Chondrocyte (in vitro differentiated cells): ENCODE measurements at places on chromosomes 2 and 18. TPM values are rescaled to one million over a fixed set of nuclear protein-coding genes. Genes with fewer than 3 reads are reported as not detected.

DNA sequence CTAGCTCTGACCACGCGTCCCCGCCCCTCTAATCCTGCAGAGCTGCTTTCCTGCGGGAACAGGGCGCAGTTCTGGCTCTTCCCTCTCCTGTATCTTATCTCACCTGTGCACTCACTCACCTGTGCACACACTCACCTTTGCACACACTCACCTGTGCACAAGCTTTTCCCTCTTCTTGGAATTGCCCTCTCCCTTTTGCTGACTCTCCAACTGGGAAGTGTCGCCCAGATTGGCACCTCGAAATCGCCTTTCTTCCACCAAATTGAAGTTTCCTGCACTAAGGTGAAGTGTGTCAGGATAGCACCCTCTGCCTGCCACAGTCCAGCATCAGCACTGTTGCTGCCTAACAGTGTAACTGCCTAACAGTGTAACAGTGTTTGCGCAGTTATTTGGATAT lies 566 bp upstream of the CMPK2 start:
- no peak for DNase-seq

GRCh38 chr2:168635065-168635577 lies 167.3 kb upstream of the NOSTRIN start:
- no peak for DNase-seq

- no peak for DNase-seq
Measured at GRCh38 chr2:152421521-152422370, 86.8 kb downstream of the FMNL2 start.

The MAPK4 gene
- 0.28 to 0.30 TPM in 2 of 3 replicates, not detected in the other for total RNA-seq

DNA sequence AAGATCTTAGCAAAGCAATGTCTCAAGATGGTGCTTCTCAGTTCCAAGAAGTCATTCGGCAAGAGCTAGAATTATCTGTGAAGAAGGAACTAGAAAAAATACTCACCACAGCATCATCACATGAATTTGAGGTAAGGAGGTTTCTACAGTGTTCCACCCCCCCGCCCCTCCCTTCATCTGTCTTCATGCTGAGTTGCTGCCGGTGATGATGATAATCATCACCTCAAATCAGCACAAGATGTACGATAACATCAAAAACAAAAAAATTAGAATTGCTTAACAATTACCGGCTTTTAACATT lies 14.6 kb downstream of the UGP2 start:
- DNase-seq, result no peak

- DNase-seq, result no peak
Measured at GRCh38 chr2:28664120-28664842, 87.3 kb upstream of the PPP1CB start.

- no peak for DNase-seq
Measured at GRCh38 chr2:158255257-158255656, 153.6 kb downstream of the UPP2 start.

DNA sequence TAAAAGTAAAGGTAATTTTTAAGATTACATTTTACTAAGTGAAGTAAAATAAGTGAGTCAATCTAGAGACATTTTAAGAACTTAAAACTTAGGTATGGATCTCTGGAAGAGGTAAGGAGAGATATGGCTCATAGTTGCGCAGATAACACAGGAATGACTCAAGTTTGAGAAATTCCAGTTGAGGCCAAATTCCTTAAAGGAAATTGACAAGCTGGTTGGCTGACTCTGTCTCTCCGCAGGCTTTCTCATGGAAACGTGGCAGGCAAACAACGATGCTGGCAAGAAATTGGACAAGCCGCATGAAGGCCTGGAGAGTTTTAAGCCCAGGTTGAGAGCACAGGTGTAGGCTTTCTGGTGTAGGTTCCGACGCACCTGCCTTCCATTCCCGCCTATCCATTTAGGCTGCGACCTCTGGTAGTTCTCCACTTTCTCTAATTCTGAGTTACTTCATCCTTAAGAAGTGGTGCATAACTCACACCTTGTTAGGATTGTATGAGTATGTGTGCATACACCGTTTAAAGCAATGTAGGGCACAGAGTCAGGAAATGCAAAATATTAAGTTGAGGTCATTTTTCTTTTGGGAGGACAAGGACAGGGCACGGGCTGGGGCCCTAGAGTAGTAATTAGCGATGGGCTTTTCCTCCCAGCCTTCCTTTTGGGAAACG lies 589 bp upstream of the DAW1 start:
- no peak for DNase-seq

- no peak for DNase-seq
Measured at GRCh38 chr18:58117786-58118403, 73.9 kb downstream of the NEDD4L start.

The VIL1 gene
- total RNA-seq, result not detected in 3 replicates

The TLX2 gene
- 0.10 TPM in 1 of 3 replicates, not detected in the others for total RNA-seq

DNA sequence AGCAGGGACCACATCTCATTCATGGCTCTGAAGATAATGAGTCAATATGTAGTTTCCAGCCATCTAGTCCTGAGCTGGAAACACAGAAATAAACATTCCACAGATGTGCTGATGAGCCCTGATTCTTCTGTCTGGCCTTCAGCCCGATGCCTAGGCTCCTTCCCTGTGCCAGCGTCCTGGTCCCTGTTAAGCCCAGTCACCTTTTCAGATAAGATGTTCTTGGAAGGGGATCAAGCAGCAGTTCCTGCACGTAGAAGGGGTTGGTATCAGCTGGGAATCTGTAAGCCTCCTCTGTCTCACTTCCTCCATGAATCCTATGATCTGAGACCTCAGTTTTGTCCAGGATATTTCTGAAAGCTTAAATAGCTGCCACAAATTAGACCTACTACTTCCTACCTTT lies 149.3 kb downstream of the TTC32 start:
- DNase-seq, result no peak

DNA sequence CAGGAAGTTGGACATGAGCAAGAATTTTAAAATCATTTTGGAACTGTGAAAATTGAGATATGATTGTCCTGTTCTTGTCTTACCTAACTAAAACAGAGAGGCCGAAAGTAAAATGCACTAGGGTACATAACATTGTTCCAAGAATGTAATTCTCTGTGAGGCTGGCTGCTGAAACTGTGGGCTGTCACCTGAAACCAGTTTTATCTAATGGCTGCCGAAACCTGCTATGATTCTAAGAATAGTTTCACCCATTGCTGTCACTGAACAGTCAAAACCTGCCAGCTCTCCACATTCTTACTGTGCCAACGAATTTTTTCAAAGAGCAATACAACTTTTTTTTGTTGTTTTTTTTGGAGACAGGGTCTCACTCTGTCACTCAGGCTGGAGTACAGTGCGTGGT lies 119.3 kb upstream of the ZSWIM2 start:
- DNase-seq, result no peak

DNA sequence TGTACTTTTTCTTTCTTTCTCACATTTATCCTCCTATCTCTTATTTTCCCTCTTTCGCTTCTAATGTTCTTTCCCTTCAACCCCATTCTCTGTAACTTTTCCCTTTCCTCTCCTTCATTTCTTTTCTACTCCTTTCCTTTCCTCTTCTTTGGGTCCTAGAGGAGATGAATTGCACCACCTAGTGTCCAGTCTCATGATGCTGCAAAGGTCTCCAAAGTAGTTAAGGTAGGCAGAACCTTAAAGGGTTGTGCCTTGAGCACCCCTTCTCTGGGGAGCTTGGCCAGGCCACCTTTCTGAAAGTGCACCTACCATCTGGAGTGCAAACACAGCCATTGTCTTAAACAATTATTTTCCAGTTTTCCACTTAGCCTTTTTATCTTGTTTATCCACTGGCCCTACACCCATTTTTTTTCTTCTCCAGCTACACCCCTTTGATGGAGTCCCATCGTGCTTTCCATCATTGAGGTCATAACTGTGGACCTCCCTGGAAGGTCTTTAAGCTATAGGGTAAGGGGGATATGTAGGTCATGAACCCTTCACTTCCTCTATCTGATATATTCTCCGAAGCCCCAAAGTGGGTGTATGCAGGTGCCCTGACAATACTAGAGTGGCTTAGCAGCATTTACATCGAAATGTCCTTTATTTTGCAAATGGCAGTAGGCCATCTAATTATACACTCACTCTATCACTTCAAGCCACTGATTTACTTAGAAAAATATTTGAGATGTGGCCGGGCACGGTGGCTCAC lies 155.9 kb downstream of the ESCO1 start:
- no peak for DNase-seq

DNA sequence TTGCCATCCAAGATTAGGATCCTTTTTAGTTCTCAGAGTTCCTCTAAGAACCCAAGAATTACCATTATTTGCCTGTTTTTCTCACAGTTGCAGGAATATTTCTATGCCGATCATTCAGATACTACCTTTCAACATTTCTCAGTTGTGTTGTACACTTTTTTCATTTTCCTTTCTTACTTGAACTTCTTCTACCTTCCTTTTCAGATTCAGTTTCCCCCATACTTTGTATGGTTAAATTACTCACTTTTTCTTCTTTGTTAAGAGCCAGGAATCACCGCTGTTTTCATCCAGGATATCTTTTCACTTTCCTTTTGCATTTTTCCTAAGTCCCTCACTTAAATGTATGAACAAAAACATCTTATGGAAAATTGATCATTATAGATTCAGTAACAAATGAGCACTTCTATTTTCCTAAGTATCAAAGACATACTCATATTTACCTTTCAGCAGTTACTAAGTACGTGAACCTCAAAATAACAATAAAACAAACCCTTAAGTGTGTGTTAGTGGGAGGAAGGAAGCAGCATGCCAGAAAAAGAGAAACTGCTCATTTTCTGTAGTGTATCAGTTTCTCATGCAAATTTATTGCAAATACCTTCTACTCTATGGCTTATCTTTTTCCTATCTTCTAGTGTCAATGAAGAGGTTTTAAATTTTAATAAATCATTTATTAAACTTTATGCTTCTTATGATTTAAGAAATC lies 64.3 kb upstream of the STAT1 start:
- no peak for DNase-seq

DNA sequence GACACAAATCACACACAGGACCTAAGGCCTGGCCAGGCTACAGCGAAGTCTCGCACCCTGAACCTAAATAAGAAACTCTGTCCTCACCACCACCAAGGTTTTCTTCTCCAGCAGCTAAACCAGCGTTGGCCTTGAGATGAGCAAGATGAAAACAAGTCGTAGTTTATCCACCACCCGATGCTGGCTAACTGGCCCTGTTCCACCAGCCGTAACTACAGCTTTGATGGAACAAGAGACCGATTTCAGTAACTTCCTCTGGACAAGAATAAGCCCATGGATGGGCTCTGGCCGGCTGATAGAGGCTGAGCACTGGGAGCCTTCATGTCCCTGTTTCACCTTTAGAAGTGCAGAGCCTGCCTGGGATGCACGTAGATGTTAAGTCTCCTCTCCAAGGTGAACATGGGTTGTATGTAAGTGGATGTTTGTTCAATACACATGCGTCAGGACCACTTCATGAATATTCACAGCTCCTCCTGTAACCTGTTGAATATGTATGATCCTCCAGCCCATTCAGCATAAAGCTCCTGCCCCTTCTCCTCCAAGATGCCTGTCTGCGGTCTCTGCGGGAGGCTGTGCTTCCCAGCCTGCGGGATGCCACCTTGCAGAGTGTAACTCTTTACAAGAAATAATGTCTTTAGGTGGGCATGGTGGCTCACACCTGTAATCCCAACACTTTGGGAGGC lies 24.2 kb downstream of the ADI1 start:
- no peak for DNase-seq

DNA sequence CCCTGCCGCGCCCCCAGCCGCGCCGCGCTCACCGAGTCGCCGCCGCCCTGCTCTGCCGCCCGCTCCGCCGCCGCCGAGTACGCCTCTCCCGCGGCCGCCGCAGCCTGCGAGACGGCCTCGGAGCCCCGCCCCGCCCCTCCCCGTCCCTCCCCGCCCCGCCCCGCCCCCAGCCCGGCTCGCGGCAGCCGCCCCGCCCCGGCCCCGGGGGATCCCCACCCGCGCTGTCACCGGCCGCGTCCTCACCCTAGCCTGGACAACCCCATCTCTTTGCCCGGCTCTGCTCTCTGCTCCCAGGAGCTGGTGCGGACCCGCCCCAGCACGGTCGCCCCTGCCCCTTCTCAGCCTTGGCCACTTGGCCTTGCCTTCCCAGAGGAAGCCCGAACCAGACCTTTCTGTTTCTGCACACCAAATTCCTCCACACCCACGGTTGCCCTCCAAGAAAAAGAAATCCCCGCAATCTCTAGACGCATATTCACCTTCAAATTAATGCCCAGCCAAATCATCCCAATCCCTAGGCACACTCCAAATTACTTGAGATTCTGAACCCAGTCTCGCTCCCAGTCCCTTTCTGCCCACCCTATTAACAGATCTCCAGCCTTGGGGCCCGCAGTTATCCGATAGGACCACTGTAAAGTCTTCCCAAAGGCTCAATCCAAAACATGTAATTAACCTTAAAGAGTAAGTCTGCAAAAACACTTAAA lies at the start of gene CYRIA:
Gene CYRIA (minus strand): TSS at position 87 of the 701 bp plus-strand sequence. CDS start 77,715 bp downstream, outside the sequence.
- no peak for DNase-seq

- no peak for DNase-seq
Measured at GRCh38 chr2:237603718-237604362, 13.3 kb upstream of the RAB17 start.

GRCh38 chr2:136025057-136025973 lies 39.9 kb upstream of the DARS1 start:
- DNase-seq, result no peak

DNA sequence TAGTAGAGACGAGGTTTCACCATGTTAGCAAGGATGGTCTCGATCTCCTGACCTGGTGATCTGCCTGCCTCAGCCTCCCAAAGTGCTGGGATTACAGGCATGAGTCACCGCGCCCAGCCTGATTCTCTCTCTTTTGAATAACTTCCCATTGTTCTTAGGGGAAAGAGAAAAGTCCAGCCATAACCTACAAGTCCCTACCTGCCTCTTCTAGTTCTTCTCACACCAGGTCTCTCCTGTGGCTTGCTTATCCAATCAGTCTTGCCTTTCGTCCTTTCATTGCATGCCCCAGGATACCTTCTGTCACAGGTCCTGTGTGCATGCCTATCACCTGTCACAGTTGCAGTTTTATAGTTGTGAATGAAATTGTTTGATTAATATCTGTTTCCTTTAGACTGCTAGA lies 148.1 kb downstream of the SLC4A3 start:
- DNase-seq, result no peak

The SPDYA gene
- total RNA-seq, result 1.6 to 3.4 TPM (median 1.6 TPM) in 3 replicates

DNA sequence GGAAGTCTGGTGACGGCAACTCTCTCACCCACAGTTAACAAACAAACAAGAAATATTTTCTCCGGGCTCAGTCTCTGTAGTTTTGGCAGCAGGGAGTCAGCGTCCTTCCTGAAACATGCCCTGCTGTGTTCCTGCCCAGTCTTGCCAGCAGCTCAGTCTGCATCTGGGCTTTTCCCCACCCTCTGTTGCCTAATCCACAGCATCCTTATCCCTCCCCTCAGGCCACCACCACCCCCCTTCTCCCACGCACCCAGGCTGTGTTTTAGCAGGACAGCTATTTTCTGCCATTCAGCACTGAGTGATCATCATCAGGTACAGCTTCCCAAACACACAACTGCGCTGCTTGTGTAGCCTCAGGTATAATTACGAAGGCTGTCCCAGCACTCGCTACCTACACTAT lies 168.2 kb downstream of the DPP10 start:
- DNase-seq, result no peak

GRCh38 chr18:13577091-13577697 lies 149.2 kb downstream of the FAM210A start:
- no peak for DNase-seq

The CENPA gene
- total RNA-seq, result 2.6 to 6.2 TPM (median 4.6 TPM) in 3 replicates

- DNase-seq, result no peak
Measured at GRCh38 chr2:30894498-30895119, 87.4 kb upstream of the CAPN13 start.

- DNase-seq, result no peak
Measured at GRCh38 chr2:37880551-37880950, 44.5 kb upstream of the RMDN2 start.

The TEX44 gene
- total RNA-seq, result not detected in 3 replicates

The OSGEPL1 gene
- 5.1 to 10.5 TPM (median 6.4 TPM) in 3 replicates for total RNA-seq
